Kidney (tissue), 22 donors: ENCODE measurements at places on chromosomes 13 and 19. TPM values are rescaled to one million over a fixed set of nuclear protein-coding genes. Genes with fewer than 3 reads are reported as not detected.
A peak's percentile ranks its signal among the peaks of the same experiment; 100 is the strongest.

DNA sequence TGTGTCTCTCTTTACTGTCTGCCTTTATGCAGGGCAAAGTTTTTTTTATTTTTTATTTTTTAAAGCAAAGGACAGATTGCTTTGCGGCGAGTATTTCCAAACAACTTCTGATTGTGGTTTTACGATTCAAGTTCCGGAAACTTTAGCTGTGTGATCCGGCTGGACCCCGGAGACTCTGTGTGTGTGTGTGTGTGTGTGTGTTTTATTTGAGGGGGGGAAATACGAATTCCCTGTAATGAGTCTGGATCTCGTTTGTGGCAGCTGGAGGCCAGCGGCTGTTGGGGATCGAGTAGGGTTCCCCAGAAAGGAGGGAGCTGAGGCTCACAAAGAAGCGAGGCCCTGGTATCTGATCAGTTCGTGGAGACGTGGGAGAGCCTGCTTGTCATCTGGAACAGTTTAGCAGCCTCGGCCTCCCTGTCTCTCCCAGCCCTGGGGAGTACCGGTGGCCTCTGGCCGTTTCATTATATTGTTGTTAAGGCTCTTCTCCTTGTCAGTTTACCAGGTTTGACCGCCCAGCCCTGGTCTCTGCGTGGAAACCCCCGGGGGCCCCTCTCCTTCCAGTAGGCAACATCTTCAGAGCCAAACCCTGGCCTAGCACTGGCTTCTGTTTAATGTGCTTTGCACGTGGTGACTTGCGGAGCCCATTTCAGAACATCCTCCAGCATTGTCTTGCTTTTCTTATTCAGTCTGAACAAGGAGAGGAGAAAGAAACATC lies 1.3 kb downstream of the FARP1 start:
- peak overlapping the region; percentile 73 for H3K4me3 ChIP-seq
- no peaks in the 10 kb centered on the region for H3K36me3 ChIP-seq
- peak; percentile 75 for DNase-seq
- no peaks in the 10 kb centered on the region for H3K27me3 ChIP-seq
- H3K27ac ChIP-seq: peak overlapping the region; percentile 68

- no peaks in the 10 kb centered on the region for H3K36me3 ChIP-seq
- no peak overlapping the region for H3K4me3 ChIP-seq
- no peak for DNase-seq
- no peak overlapping the region for H3K27ac ChIP-seq
- H3K27me3 ChIP-seq: no peaks in the 10 kb centered on the region
Measured at GRCh38 chr19:6971366-6971765, 49.9 kb downstream of the MBD3L2B start.

DNA sequence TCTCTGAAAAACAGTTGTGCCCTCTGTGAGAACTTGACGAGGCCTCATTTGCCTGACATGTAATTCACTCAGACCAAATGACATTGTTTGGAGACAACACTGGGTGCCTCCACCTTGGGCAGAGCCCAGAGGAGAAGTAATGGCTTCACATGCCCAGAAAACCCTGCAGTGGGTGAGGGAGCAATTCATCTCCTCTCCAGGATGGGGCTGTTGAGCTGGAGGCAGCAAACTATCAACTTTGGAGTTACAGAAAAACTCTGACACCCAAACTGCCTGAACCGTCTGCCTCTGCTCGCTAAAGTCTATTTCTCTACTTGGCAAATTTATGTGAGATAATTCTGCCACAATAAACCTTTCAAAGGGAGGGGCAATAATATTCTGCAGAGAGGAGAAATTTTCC lies 146.9 kb downstream of the DCLK1 start:
- DNase-seq: no peak
- H3K4me3 ChIP-seq: no peak overlapping the region
- H3K36me3 ChIP-seq: no peaks in the 10 kb centered on the region
- no peaks in the 10 kb centered on the region for H3K4me1 ChIP-seq
- H3K27me3 ChIP-seq: no peaks in the 10 kb centered on the region

GRCh38 chr13:36818804-36819738 lies at the start of gene RFXAP:
RFXAP (plus strand) TSS chr13:36819222; CDS start chr13:36819358, 136 bp downstream.
- no peaks in the 10 kb centered on the region for H3K36me3 ChIP-seq
- H3K4me1 ChIP-seq: peaks cover 16% of the 10 kb centered on the region
- no peak within 1 kb of the TSS for H3K27ac ChIP-seq

GRCh38 chr13:71722206-71722605 lies 144.8 kb downstream of the DACH1 start:
- H3K27me3 ChIP-seq: no peaks in the 10 kb centered on the region
- DNase-seq: no peak
- H3K4me1 ChIP-seq: no peaks in the 10 kb centered on the region
- H3K27ac ChIP-seq: no peak overlapping the region
- no peak overlapping the region for H3K4me3 ChIP-seq

- H3K4me3 ChIP-seq: no peak overlapping the region
- no peaks in the 10 kb centered on the region for H3K27me3 ChIP-seq
- DNase-seq: no peak
- H3K36me3 ChIP-seq: no peaks in the 10 kb centered on the region
- H3K27ac ChIP-seq: no peak overlapping the region
Measured at GRCh38 chr13:42656958-42657357, 83.0 kb downstream of the TNFSF11 start.

- no peak for DNase-seq
- no peak overlapping the region for H3K27ac ChIP-seq
- H3K36me3 ChIP-seq: peaks cover 5% of the 10 kb centered on the region
- no peaks in the 10 kb centered on the region for H3K27me3 ChIP-seq
- H3K4me3 ChIP-seq: no peak overlapping the region
Measured at GRCh38 chr19:11098327-11098726, 9.1 kb downstream of the LDLR start.

Gene OLFM4
- total RNA-seq: 40.9 TPM

GRCh38 chr13:20667857-20668437 lies 35.6 kb upstream of the IL17D start:
- no peaks in the 10 kb centered on the region for H3K27me3 ChIP-seq
- no peak overlapping the region for H3K27ac ChIP-seq
- H3K4me1 ChIP-seq: no peaks in the 10 kb centered on the region
- no peak for DNase-seq
- H3K4me3 ChIP-seq: no peak overlapping the region
- H3K36me3 ChIP-seq: peaks cover 4% of the 10 kb centered on the region

DNA sequence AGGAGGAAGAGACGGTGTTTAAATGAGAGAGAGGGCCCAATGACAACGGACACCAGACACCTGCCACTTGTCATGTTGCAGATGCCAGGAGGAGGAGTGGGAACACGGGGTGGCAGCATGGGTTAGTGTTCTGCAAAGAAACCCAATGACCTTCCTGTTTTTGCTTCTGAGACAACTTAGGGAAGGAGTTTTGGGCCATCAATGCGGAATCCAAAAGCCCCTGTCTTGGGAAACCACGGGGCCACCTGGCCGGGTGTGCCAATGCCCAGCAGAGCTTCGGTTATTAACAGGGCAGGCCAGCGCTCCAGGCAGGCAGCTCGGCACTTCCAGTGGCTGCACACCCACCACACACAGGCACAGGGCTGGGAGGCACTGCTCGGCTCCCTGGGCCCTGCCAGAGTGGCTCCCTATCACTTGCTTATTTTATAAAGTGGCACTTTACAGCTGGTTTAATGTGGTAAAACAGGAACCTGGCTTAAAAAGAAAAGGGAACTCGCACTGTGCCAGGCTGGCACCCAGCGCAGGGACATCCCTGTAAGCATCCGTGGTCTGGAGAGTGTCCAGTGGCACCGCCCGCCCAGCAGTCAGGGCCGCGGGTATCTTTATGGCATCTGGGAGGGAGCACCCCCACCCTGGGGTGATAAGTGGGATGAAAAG lies 19.1 kb downstream of the ELL start:
- H3K27me3 ChIP-seq: no peaks in the 10 kb centered on the region
- no peak for DNase-seq
- H3K36me3 ChIP-seq: no peaks in the 10 kb centered on the region
- no peak overlapping the region for H3K4me3 ChIP-seq
